Activated gamma-delta T cell treated with Interleukin-2 at 50 U/mL for 16 hours (primary cell): ENCODE measurements at places on chromosomes 12 and 14.

- DNase-seq, result no peak
Observed at GRCh38 chr14:24404814-24405213, 6.0 kb downstream of the NYNRIN start.

DNA sequence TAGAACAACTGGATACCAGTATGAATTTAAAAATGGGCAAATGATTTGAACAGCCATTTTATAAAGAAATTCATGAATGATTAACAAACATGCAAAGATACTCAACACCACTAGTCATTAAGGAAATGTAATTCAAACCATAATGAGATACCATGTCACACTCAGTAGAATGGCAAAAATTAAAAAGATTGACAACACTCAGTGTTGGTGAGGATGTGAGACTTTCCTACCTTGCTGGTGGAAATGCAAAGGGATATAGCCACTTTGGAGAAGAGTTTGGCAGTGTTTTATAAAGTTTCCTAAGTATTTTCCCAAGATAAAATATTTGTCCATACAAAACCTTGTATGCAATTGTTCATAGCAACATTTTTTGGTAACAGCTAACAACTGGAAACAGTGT lies 6.0 kb upstream of the CHST11 start:
- DNase-seq, result no peak

DNA sequence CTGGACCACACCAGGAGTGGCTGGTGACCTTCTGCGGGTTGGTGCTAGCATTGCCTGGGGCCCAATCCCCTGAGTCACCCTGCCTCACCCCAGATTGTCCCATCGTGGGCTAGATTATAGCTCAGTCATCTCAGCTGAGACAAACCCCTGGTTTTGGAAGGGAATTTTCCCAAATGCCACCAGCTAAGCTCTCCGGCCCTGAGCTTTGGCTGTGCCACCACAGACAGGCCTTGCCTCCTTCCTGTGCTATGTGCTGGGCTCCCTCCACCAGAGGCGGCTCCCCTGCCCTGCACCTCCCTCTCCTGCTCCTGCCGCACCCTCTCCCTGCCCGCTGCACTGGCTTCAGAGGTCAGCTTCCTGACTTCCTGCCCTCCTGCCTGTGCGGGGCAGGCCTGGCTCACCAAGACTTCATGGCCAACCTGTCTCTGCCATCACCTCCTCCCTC lies 196.3 kb downstream of the TSPAN9 start:
- DNase-seq, result no peak

DNA sequence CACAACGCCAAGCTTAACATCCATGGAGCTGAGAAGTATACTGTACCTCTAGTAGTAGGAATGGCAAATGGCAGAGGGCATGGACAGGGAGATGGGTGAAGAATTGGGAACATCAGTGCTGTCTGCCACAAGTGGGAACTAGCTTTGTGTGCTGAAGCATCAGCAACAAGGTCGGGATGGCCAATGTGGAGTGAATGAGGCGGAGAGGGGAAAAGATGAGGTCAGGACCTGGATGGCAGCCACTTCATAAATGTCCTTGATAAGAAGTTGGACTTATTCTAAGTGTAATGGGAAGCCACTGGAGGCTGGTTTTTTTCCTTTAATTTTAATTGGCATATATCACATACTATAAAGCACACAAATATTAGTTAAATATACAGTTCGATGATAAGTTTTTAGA lies 21.9 kb upstream of the CLMN start:
- no peak for DNase-seq

DNA sequence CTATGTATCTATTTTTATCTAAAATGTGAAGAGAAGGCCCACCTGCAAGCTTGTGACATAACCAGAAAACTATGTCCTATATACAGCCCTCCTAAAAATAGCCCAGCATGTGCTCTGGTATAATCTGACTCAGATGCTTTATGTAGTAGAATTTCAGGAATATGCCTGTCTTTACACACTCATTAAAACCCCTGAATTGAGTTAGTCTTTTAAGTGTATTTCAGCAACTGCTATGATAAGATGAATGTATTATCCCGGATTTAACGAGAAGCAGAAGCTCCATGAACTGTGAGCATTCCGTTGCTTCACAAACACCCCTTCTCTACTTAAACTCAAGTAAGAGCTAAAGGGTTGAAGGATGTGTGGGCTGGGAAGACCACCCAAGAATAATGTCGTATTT lies 89.9 kb upstream of the PRICKLE1 start:
- DNase-seq, result no peak

GRCh38 chr14:100303179-100303578 lies 3.1 kb downstream of the SLC25A29 start:
- DNase-seq, result no peak

- DNase-seq, result peak; percentile 62
Observed at GRCh38 chr12:3076730-3077571, at the start of gene TSPAN9. Gene TSPAN9 (plus strand): TSS chr12:3077379. CDS start chr12:3201194, 123,815 bp downstream.

- DNase-seq, result no peak
Observed at GRCh38 chr12:68349220-68349621, 17.1 kb upstream of the MDM1 start.

DNA sequence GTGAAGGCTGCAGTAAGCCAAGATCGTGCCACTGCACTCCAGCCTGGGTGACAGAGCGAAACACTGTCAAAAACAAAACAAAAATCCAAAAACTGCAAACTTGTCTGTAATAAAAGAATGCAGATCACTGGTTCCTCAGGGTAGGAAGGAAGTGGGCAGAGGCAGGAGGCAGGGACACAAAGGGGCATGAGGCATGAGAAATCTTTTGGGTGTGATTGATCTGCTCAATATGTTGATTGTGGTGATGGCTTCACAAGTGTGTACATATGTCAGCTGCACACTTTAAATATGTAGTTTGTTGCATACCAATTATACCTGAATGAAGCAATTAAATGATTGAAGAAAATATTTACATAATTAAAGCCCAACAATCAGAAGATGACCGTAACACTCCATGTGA lies 117.6 kb downstream of the CMAS start:
- no peak for DNase-seq

- no peak for DNase-seq
Observed at GRCh38 chr12:94202245-94203180, 54.1 kb downstream of the PLXNC1 start.

DNA sequence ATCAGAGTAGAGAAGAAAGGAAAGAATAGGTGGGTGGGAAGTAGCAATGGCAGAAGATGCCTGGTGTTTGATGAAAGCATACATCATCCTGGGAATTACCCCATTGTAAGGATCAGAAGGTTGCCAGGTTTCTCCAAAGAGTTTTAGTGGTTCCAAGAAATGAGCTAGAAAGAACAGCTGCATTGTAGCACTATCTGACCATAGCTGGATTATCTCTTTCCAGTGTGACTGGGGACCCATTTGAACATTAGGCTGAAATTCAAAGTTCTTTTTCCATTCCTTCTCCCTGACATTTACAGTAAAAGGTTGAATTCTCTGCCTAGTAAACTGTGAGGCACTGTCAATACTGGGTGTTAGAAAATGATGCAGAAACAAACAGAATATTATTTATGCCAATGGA lies 244.4 kb downstream of the GALC start:
- DNase-seq, result no peak

GRCh38 chr12:130513556-130513955 lies 175.9 kb downstream of the PIWIL1 start:
- DNase-seq, result no peak

DNA sequence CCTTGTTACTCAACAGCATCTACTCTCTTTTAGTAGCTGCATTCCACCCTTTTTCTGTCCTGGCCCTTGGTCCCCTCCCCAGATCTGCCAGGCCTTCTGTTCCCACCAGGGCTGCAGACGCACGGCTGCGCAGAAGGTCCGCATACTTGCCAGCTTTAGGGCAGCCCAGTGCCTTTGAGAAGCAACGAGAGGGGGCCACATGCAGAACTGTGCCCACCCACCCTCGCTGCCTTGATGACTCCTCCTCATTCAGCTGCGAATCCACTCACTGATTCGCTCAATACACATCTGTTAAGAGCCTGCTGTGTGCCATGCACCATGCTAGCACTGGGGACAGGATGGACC lies 39.2 kb downstream of the PRIMA1 start:
- no peak for DNase-seq

DNA sequence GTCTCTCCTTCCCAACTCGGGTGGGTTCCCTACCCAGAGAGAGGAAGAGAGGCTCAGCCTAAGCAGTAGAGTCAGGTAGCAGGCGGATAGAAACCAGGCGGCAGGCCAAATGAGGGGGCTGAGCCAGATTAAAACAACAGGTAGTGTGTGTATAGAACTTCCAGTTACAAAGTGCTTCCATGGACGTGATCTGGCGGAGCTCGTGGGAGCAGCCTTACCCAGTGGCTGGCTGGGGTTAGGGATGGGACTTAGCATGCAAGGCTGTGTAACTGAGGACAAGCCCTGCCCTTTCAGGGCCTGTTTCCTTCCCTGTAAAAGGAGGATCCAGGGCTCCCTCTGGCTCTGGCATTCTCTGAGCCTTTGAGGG lies 8.3 kb downstream of the KRT80 start:
- DNase-seq, result no peak

GRCh38 chr14:32403688-32404087 lies 74.6 kb downstream of the AKAP6 start:
- DNase-seq, result no peak

- DNase-seq, result no peak
Observed at GRCh38 chr12:125254236-125254635, 189.0 kb downstream of the AACS start.

- DNase-seq, result no peak
Observed at GRCh38 chr12:121218588-121219352, 8.8 kb downstream of the P2RX4 start.

GRCh38 chr14:97994020-97994531 lies 1196.9 kb downstream of the VRK1 start:
- no peak for DNase-seq

GRCh38 chr12:65532764-65533163 lies 254.3 kb downstream of the MSRB3 start:
- no peak for DNase-seq

GRCh38 chr12:68832504-68832867 lies 24.5 kb downstream of the MDM2 start:
- DNase-seq, result no peak

- DNase-seq, result no peak
Observed at GRCh38 chr12:9851927-9852326, 17.2 kb downstream of the CLEC2B start.

- DNase-seq, result no peak
Observed at GRCh38 chr14:76729953-76730505, 31.2 kb upstream of the VASH1 start.

DNA sequence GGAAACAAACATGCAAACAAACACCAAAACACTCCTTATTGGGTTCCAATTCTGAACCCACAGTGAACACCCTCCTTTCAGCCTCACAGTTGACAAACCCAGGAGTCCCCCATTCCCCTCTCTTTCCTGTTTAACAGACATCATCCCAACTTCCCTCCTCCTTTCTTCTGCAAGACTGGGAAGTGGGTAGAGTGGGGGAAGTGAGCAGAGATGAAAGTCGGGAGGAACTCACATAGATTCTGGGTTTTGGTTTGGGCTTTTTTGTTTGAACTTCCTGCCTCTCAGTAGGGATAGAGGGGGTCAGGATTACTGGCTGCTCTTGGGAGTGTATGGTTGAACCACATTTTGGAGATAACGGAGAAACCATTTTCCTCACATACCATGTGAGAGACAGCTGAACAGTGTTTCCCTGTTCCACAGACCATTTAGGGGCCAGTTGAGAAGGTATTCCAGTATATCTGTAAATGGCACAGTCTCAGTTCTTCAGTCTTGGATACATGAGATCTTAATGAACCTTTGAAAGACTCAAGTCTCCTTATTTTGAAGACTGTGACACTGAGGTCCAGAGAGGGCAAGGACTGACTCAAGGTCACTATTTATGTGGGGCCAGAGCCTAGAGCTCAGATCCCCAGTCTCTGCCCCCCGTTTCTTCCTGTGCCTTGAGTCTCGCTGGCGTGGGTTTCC lies 3.9 kb upstream of the GPR84 start:
- DNase-seq, result no peak

DNA sequence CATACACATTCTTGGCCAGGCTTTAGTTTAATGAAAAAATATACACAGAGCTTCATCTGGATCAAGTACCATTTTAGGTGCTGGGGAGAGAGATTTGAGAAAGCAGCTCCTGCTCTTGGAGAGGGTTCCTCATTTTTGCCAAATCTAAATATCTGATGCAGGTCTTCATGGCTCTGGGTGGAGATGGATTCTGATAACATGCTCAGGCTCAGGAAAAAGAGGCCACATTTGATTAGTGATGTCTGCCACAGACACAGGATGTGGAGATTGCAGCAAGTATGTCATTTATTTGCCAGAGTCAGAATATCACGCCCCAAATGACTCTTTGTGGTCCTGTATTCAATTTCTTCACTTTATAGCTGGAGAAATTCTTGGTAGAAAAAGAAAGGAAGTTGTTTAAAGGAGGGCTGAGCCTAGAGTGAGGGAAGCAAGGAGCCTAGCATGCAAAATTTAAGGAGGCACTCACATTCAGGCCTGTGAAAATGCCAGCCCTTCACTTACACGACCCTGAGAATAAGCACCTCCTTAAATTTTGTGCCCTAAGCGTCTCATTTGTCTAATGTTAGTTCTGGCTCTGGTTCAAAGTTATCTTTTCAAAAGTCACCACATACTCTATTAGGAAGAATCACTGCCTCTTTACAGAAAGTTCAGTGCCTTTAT lies 492.9 kb upstream of the TBX3 start:
- DNase-seq, result no peak
